ENCODE measurements at places on chromosomes 5 and 9. TPM values are rescaled to one million over a fixed set of nuclear protein-coding genes. Genes with fewer than 3 reads are reported as not detected.

DNA sequence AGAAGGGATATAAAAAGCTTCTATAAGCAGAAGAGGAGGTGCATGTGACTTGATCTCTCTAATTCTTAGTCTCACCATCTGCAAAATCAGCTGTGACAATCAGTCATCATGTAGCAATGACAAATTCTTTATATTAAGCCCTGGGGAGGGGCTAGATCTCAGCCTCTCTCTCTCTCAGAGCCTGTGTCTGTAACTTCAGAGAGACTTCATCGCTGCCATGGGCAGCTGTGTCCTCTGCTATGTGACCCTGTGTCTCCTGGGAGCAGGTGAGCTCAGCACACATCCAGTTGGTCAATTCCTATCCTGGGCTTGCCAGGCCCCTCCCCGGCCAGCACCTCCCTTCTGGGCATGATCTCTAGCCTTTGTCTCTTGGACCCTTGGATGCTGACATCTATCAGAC, 109.6 kb downstream of the ANKRD18B start:
- no peak for DNase-seq

GRCh38 chr5:67065696-67066095, 130.9 kb downstream of the CD180 start:
- no peak for DNase-seq

TAF1L gene
- under 0.01 TPM for total RNA-seq

DNA sequence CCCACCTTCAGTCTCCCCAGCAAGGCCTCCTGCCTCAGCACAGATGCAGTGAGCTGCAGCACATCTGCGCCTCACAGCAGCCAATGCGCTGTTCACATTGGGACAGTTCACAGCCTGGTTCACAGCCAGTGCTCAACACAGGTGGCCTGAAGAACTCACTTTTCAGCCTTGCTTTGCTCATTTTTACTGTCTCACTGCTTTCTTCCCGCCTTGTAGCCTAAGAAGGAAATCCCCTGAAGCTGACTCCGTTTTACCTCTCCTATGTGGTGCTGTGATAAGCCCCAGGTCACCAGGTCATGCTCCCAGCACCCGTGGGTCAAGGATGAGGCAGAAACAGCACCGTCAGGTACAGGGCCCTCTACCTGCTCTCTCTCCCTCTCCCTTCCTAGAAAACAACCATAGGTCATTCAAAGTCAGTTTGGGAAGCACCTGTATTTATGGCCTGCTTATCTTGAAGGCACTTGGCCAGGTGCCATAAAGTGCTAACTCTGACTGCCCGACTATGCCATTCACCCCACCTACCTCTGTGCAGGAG, 1.1 kb downstream of the GCNT4 start:
- DNase-seq = no peak

PCDHA13 gene
- total RNA-seq = 0.26 TPM

GRCh38 chr5:141345327-141345726, 1.7 kb downstream of the PCDHGA3 start:
- no peak for DNase-seq

GRCh38 chr5:177470759-177471536, 2.5 kb downstream of the DBN1 start:
- peak; percentile 64 for DNase-seq

CAVIN4 gene
- total RNA-seq = 0.53 TPM

- peak; percentile 8 for DNase-seq
Measured at GRCh38 chr9:100277166-100277979, 75.4 kb downstream of the TEX10 start.

SEMA6A gene
- total RNA-seq = 0.53 TPM

DNA sequence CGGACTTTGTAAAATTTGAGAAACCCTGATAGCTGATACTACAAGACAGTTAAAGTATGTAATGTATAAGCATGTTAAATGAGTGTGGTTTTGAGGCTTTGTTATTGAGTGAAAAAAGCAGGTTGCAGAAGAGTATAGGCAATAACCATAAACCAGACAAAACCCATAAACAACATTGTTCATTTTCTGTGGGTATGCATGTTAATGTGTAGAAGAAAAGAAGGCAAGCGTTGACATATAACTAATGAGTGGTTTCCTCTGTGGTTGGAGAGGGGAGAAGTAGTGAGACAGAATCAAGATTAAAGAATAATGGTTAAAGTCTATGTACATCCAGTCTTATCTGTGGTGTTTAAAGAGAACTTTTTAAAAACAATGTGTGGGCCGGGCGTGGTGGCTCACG, 26.2 kb downstream of the RAD23B start:
- no peak for DNase-seq

DNA sequence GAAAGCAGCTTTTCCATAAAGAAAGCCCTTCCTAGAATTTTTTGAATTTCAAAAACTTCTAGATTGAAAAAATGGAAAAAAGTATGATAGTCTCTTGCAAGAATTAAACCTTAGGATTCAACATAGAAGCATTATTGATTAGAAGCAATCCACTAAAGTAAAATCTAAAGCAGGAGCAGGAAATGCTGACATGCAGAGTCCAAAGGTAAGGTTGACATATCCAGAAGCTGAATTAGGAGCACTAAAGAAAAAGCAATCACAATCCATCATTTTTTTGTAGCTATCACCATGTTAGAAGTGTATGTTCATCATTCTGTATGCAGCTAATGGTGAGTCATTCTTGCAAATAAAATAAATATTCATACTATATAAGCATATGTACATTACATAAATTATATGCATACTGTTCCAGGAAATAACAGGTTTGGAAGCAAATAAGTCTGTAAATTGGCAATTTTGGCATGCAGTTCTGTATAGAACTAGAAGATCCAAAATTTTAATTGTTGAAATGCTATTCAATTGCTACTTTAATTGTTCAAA, 39.4 kb upstream of the RNF180 start:
- no peak for DNase-seq

ZBTB6 gene
- total RNA-seq = 14.3 TPM

GRCh38 chr5:155954701-155955445, 372.1 kb upstream of the SGCD start:
- no peak for DNase-seq

BTNL3 gene
- not detected for total RNA-seq

SPINK6 gene
- not detected for total RNA-seq

DNA sequence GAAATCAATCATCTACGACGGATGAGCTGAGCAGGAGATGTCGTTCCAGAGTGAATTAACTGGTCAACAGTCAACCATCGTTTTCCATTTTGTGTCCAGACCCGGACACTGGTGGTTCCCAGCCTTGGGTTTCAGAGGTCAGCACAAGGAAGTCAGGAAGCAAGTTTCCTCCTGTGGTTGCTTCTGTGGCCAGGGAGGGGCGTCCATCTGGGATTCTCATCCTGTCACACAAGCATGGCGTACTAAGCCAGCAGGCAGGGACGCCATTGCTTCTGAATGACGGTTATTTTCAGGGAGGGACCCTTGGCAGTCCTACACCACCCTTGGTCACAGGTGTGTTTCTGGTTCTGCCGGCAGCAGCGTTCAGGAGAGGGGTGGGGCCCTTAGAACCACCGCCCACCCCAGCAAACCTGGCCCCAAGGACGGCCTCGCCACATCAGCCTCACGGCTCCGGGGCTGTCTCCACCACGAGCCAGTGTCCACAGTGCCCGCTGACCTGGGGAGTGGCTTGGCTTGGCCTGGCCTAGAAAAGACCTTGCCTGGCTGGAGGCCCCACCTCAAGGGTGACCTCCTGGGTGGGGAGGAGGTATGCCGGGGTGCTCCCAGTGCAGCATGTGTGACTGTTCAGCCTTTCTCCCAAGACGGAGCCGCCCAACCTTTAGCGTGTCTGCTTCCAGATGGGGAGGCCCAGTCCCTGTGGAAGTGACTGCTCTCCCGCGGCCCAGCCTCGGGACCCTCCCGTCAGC, 25.2 kb downstream of the NDUFS6 start:
- DNase-seq = no peak

DNA sequence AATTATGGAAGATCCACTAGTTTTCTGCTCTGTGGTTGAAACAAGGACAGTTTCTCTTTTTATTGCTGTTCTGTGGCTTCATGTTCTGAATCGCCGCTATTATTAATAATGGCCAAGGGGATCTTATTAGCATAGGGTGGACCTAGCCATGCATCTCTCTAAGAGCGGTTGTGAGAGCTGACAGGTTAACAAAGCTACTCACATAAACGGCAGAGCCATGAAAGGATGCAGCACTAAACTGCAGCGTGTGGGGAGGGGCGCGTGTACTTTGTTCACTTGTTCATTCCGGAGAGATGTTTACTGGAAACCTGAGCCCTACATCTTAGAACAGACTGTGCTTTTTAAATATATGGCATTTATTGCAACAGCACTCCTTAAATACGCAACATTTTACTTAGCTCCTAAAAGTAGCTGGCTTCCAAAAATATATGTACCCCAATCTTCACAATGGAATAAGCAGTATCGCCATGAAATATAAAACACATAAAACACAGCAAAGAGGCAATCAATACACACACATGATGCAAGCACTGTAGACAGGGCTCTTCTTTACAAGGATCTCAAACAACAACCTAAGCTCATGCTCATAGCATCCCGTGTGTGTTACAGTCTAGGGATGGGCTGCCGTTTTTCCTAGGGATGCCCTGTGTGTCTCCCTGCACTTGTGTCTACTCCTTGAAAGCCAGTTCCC, 424.6 kb downstream of the MED10 start:
- no peak for DNase-seq

GRCh38 chr9:99253134-99253533, 31.1 kb downstream of the SEC61B start:
- DNase-seq = no peak

DNA sequence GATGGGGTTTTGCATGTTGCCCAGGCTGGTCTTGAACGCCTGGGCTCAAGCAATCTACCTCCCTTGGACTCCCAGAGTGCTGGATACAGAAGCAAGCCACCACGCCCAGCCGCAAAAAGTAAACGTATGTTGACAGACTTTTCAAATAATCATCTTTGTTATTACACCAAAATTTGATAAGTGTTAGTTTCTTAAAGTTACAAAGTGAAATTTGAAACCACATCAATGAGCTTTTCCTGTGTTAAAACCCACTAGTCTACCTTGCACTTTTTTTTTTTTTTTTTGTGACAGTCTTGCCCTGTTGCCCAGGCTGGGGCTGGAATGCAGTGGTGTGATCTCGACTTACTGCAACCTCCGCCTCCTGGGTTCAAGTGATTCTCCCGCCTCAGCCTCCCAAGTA, 29.9 kb downstream of the SPACA9 start:
- DNase-seq = no peak

ADGRV1 gene
- total RNA-seq = 3.3 TPM

DNA sequence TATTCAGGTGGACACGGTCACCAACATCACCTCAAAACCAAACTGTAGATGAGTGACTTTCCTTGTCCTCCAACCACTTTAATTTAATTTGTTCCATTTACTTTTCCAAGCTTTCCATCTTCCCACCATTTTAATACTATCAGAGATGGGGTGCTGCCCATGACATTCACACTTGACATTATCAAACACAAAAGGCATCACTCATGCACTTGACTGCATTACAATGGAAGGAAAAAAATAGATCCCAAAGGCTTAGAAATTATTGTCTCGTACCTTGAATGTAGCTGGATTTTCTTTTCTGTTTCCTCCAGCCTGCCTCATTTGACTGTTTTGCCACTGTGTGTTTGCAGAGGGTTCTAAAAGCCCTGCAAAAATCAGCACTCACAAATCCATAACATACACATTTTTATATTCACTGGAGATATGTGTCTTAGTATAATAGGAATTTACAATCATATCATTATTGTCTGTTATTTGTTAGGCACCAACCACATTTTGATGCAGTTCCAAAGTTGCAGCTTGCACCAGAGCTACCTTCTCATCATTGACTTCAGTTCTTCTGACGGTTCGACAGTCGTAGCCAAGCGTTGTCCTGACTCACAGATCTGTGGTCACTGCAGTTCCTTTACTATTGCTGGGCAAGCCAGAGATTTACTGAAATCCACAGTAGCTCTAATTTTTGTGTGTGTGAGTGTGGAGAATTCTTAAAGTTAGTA, 712.3 kb upstream of the WWC1 start:
- DNase-seq = no peak

GRCh38 chr5:151585970-151586369, 5.2 kb downstream of the FAT2 start:
- DNase-seq = peak; percentile 76

DNA sequence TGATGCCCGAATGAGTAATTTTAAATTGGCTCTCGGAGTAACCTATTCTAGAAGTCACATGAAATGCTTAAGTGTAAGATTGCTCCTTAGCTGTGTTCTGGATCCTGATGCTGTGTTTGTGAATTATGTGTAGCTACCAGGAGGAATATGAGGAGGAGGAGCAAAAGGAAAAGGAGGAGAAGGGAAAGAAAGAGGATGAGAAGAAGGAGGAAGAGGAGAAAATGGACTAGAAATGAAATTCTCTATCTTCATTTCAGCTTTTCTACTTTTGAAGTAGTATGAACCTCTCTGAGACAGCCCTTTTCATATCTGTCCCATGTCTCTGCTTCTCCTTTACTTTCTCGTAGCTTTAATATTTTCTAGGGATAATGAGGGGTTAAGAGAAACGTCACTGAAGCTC, 119.4 kb upstream of the ACTBL2 start:
- no peak for DNase-seq

- peak; percentile 2 for DNase-seq
Measured at GRCh38 chr9:135016037-135016640, 71.3 kb upstream of the OLFM1 start.

- peak; percentile 29 for DNase-seq
Measured at GRCh38 chr5:118611332-118611945, 376.9 kb downstream of the DTWD2 start.

DNA sequence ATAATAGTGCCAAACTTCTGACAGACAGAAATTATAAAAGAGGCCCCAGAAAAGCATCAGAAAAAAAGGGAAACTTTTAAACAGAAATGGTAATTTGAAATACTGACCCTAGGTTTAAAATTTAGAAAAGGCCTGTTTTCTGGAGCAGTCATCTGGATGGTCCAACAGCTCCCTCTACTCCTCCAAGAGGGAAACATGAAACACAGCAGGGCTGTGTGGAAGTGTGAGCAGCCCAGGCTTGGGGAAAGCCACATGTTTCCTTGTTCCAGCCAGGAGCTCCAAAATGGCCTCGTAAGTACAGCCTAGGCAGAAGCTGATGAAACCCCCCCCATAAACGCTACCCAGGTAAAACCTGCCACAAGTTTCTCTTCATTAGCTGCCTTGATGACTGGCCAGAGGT, 499.3 kb upstream of the ADAMTS16 start:
- DNase-seq = peak; percentile 5

CAAP1 gene
- total RNA-seq = 22.4 TPM

GRCh38 chr5:120017513-120017912, 388.2 kb downstream of the FAM170A start:
- DNase-seq = peak; percentile 63

- no peak for DNase-seq
Measured at GRCh38 chr9:105346273-105346672, 101.6 kb upstream of the FSD1L start.

ROPN1L gene
- total RNA-seq = 0.13 TPM

FAM169A gene
- total RNA-seq = 21.5 TPM

CAPSL gene
- total RNA-seq = not detected

- DNase-seq = no peak
Measured at GRCh38 chr9:133118568-133118967, 2.5 kb downstream of the RALGDS start.

MELK gene
- 8.2 TPM for total RNA-seq

TCOF1 gene
- 8.4 TPM for total RNA-seq

DNA sequence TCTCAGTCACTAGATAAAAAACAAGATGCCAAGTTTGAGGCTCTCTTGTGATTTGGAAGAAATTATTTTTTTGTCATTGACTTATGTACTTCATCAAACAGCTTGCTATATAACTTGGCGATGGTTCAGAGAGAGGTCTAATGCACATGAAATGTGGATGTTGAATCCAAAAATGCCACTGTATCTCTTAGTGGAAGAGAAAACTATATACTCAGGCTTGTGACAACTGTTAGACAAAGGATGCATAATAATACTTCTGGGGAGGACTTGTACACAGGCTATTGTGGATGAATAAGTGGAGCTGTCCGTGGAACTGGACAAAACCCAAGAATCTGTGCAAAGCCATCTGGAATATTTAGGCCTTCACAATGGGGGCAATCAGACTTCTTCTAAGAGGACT, 162.9 kb upstream of the NMUR2 start:
- no peak for DNase-seq

Measured in bronchial epithelial cell (primary cell).